ENCODE measurements at places on chromosomes 13 and 19. TPM values are rescaled to one million over a fixed set of nuclear protein-coding genes. Genes with fewer than 3 reads are reported as not detected.

FAM124A gene
- 12.8 TPM for total RNA-seq

CEACAM20 gene
- total RNA-seq: not detected

RYR1 gene
- 5.7 TPM for total RNA-seq

CEACAM16 gene
- total RNA-seq: not detected

ZNF284 gene
- 3.1 TPM for total RNA-seq

TBXA2R gene
- total RNA-seq: 4.4 TPM

ELAVL3 gene
- not detected for total RNA-seq

DNA sequence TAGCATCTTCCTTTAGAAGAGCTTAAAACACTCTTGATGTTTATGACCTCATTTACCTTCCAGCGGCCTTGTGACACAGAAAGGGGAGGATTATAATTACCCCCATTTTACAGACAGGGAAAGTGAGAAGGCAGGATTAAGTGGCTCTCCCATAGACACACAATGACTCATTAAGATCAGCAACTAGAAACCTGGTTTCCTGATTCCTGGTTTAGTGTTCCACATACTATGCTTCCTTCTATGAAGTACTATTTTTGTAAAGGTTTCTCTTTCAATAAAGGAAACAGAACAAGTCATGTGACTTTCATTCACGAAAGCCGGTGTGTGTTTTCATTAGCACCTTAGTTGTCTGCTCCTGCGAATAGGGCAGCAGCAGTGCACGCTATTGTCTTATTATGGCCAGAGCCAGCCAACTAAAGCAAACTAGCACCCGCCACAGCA is 8.3 kb downstream of the IRS2 start:
- no peak for DNase-seq

GRCh38 chr19:2079076-2079864 is 16.9 kb downstream of the MOB3A start:
- no peak for DNase-seq

DNA sequence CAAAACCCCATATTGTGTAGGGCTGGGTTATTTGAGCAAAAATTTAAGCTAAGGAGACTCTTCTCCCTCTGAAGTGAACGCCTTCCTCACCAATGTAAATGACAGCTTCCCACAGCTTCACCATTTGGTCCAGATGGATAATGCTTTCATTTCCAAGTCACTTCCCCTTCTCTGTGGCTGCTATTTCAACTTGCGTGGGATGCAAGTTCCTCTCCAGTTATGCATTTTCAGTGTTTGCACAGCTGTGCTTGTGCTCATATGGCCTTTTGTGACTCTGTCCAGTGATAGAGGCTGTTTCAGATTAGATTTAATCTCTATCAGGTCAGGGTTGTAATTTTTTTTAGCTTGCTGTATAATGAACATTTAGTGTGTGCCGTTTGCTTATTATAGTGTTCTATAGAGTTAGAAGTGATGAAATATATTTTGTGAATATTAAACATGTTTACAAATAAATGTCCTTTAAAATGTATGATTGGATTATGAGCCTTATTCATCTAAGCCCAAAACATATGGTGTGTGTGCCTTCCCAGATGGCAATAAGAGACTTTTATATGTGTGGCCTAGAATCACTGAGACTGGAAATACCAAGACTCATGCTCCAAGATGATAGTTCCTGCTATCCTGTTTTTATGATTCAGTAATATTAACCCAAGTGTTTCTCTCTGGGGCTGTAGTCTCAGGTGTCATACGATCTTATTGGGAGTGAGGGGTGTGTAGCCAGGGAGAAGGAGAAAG is 86.6 kb downstream of the TNFRSF19 start:
- DNase-seq: no peak

DNA sequence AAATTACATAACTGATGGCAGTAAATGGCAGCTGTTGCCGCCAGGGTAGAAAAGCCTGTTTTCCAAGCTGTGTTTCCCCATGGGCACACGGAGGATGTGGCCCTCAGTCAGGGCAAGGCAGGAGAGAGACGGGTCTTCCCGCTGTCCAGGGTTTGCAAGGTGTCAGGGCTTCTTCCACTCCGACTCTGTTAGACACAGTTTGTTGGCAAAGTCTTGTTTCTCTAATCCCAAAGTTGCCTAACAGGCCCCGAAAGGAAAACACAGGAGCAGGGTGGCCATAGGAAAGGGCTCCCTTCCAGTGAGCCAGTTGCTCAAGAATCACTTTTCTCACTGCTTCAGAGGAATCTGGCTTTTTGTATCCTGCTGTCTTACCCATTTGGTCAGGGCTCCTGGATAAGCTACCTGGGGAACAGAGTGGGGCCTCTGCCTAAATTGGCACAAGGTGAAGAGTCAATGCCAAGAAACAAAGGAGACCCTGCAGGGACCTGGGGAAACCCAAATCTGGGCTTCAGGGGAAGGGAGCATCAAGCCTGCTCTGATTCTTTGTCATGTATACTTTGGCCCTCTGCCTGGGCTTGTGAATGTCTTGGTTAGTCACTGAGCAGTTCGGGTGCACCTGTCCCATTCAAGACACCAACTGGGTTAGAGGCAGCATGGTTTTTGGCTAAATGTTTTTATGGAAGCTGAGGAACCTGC is 29.0 kb upstream of the CXCL17 start:
- no peak for DNase-seq

DNA sequence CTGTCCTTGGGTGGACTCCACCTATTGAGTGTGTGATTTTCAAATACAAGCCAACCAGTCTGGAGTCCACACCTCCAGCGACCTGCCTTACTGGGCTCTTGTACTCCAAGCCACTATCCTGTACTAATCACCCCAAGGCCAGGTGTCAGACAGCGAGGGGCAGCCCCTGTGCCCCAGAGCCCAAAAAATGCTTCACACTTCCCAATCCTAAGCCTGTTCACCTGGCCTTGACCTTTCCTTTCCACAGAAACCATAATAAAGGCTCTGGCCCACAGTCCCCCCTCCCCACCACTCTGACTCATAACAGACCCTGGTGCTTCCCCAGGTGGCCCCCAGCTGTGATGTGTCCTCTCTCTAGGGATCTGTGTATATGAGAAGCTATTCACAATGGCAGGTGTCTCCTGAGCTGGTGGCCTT is 3.9 kb downstream of the CD209 start:
- DNase-seq: no peak

GRCh38 chr19:3669947-3670795 is 30.1 kb downstream of the PIP5K1C start:
- DNase-seq: peak; percentile 81

GRCh38 chr13:97124915-97125809 is 97.0 kb upstream of the MBNL2 start:
- peak; percentile 41 for DNase-seq

DNA sequence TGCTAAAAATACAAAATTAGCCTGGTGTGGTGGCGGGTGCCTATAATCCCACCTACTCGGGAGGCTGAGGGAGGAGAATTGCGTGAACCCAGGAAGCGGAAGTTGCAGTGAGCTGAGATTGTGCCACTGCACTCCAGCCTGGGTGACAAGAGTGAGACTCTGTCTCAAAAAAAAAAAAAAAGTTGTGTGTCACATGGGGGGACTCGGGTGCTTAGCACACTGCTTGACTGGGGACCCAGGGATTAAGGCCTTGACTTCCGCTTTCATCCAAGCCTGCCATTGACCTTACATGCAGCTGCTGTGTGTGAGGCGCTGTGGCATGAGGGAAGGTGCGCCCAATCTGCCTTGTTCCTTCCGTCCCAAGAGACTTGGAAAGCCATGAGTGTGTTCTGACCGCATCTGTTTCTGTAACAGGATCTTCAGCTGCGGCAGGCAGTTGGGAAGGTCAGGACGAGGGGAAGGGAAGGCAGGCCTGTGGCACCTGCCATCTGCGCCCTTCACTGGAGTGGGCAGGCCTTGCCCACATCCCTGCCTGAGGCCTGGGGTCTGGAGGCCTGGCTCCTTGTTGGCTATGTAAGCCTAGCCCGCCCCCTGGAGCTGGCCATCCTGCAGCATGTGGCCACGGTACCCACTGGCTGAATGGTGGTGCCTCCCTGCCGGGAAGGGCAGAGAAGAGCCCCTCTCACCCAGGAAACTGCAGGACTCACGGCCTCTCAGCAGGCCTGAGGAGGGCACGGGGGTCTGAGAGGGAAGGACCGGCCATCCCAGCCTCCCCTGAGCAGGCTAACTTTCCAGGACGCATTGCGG is 23.0 kb downstream of the PPP1R37 start:
- no peak for DNase-seq

GRCh38 chr13:113115363-113116205 is 7.0 kb upstream of the F10 start:
- DNase-seq: no peak

- no peak for DNase-seq
Observed at GRCh38 chr13:46961719-46962118, 64.9 kb upstream of the HTR2A start.

DNA sequence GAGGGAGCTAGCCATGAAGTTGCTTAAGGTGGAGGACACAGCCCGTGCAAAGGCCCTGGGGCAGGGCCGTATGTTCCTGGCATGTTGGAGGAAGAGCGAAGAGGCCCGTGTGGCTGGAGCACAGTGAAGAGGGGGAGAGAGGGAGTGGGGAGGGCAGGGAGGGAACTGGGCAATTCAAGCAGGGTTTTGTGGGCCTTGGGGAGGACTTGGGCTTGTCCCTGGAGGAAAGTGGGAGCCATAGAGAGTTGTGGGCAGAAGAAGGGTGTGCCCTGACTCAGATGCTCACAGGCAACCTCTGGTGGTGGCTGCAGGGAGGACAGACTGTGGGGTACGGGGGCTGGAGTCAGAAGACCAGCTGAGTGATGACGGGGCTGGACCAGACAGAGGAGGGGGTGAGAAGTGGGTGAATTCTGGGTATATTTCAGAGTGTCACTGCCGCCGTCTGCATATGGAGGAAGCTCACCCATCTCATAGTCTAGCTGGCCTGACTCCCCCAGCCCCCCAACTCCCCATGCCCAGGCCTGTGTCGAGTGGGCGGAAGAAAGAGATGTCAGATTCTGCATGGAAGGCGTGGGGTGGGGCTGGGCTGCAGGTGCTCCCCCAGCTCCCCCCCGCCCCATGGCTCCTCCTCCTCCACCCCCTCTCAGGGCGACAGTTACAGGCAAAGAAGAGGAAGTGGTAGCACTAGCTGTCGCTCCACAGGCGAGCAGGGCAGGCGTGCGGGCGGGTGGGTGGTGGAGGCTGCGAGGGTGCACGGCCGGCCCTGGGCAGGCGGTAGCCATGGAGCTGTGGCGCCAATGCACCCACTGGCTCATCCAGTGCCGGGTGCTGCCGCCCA is at the start of gene VAV1:
Gene VAV1 (plus strand): TSS at position 681 of the 838 bp plus-strand sequence. CDS start 100 bp downstream, at position 781.
- DNase-seq: no peak

All from tibial nerve (tissue), 4 donors.